GM23248 (cell line): ENCODE measurements at places on chromosomes 12 and 14. TPM values are rescaled to one million over a fixed set of nuclear protein-coding genes. Genes with fewer than 3 reads are reported as not detected.

Gene SLC2A13
- total RNA-seq = 8.1 and 9.2 TPM in 2 replicates

Gene ADGRD1
- total RNA-seq = 7.9 and 8.2 TPM in 2 replicates

Gene TAS2R10
- total RNA-seq = not detected in 2 replicates

Gene MUCL1
- total RNA-seq = not detected in 2 replicates

Gene CFAP251
- 1.6 and 4.4 TPM in 2 replicates for total RNA-seq

Gene PDZRN4
- not detected in 2 replicates for total RNA-seq

Gene TAS2R31
- total RNA-seq = 0.97 and 1.4 TPM in 2 replicates

Gene RAD51AP1
- 13.1 and 13.2 TPM in 2 replicates for total RNA-seq

Gene PROX2
- not detected in 2 replicates for total RNA-seq

Gene P3H3
- 32.5 and 43.0 TPM in 2 replicates for total RNA-seq

Gene ISM2
- 2.6 TPM in 1 of 2 replicates, not detected in the other for total RNA-seq

Gene PTCSC3
- not detected in 2 replicates for total RNA-seq
